ENCODE measurements at places on chromosomes 5 and 9.
A peak's percentile ranks its signal among the peaks of the same experiment; 100 is the strongest.

DNA sequence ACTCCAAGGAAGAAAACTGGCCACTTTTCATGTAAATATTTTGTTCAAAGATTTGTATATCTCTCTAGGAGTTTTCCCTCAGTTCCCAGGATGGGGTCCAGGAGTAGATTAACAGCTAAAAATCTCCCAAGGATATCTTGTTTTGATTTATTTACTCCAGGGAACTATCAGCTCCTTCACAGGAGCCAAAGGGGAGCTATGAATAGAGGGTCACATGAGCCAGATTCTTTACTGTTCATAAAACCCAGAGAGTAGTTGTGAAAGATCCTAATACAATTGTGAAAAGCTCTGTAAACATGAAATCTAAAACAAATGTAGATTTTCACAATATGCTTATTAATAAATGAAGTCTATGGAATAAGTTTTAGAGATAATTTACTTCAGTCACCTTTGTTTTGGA, 16.9 kb downstream of the DIMT1 start:
- no peak for DNase-seq

GRCh38 chr9:113179839-113180238, 29.0 kb downstream of the SLC31A2 start:
- no peak for DNase-seq

- peak; percentile 43 for DNase-seq
Observed at GRCh38 chr5:59592101-59592500, 301.4 kb downstream of the PDE4D start.

DNA sequence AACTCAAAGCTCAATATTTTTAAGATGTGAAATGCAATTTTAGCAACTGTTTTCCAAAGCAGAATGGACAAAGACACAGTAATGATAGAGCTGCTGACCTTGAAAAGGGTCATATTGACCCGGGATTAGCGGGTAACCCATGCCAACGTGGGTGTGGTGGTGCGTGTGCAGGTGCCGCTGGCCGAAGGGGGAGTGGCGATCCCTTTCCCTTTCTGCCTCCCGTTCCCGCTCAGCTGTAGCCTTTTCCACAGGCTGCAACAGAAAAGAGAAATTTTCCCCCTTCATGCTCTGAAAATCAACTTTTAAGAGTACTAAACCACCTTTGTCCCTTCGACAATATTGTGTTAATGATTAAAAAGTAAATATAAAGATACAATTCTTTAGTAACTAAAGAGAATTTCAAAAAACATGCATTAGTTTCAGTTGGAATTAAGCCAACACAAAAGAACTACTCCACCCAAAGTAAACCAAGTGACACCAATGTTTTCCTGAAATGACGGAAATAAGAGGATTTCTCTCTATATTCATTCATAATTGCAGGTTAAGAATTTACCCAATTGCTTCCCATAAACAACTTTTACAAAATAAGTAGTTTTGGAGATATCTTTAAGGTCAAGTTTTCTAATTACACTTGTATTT, 105.2 kb downstream of the ZNF608 start:
- no peak for DNase-seq

GRCh38 chr5:113574417-113574816, 60.9 kb downstream of the YTHDC2 start:
- peak; percentile 86 for DNase-seq

GRCh38 chr5:38208782-38209378, 49.5 kb upstream of the EGFLAM start:
- peak; percentile 62 for DNase-seq

DNA sequence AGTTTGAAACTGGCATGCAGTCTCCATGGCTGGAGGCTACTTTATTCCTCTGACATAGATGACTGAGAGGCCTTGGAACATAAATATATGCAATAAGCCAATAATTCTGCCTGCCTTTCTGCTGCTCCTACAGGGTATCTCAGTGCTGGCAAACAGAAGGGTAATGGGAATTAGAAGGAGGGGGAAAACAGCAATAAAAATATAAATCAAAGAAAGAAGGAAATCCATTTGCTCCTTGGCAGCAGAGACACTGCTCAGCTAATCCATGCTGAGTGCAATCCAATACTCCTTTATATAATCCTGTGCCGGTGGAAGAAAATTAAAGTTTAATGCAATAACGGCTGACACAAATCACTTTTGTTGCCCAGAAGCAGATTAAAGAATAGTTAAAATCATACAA, 478.9 kb downstream of the SPATA31D1 start:
- no peak for DNase-seq

- DNase-seq: peak; percentile 69
Observed at GRCh38 chr5:117788596-117788995, 1199.8 kb downstream of the DTWD2 start.

DNA sequence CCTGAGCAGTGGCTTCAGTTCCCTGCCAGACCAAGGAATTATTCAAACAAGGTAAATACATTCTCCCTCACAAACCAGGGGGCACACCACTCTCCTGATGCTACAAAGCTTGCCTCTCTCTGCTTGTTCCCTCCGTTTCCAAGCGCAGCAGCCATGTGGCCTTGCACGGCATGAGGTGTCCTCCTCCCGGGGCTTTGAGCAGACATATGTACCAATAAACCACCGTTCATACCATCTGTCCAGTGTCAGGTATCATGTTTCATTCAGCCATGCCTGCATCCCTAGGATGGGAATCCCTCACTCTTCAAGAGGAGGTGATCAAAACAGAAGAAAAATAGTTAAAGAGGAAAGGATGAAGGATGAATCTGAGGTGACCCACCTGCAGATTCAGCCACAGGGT, 282.7 kb downstream of the ENC1 start:
- DNase-seq: no peak

GRCh38 chr5:37918424-37918823, 78.6 kb upstream of the GDNF start:
- DNase-seq: no peak

GRCh38 chr5:171462928-171463861, 43.7 kb downstream of the FGF18 start:
- DNase-seq: no peak

- no peak for DNase-seq
Observed at GRCh38 chr9:114138552-114138971, 16.8 kb upstream of the COL27A1 start.

- peak; percentile 51 for DNase-seq
Observed at GRCh38 chr9:36450110-36450732, 50.2 kb upstream of the RNF38 start.

DNA sequence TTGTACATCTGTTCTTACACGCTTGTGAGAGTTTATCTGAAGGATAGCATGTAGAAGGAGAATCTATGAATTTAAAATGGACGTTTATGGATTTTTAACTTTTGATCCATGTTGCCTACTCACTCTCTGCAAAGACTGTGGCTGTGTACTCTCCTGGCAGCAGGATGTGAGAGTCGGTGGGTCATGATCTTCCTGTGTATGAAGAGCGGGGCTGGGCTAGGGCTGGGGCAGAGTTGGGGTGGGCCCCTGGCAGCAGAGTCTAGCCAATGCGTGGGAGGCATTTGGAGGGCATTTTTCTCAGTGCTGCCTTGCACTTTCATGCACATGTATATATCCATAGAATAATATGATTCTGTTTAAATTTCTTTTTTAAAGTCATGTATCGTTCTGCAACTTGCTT, 24.0 kb upstream of the DAB2IP start:
- no peak for DNase-seq

GRCh38 chr9:109110329-109111021, 9.3 kb downstream of the TMEM245 start:
- DNase-seq: peak; percentile 54

GRCh38 chr9:101569741-101570501, 24.8 kb downstream of the PPP3R2 start:
- DNase-seq: no peak

DNA sequence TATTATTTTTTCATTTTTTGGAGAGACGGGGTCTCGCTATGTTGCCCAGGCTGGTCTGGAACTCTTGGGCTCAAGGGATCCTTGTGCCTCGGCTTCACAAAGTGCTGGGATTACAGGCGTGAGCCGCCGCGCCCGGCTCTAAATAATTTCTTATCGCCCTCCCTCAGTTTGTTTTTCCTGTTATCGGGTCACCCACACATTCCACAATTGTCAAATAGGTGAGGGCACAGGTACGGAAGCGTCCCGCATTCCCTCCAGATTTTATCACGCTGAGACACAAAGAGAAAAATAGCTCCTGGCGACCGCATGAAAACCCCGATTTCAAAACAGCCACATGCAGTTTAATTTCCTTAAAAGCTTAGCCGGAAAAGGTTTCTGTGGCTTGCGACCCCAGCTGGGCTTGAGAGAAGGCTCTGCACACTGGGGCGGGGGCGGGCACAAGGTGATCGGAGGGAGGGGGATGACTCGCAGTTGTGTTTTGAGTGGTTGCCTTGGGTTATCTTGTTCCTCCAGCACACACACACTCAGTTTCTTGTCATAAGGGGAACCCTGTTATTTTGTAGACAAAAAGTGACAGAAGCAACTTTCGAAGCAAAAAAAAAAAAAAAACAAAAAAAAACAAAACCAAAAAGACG, 717 bp upstream of the IQGAP2 start:
- DNase-seq: peak; percentile 20

GRCh38 chr9:2377834-2378233, 243.8 kb upstream of the VLDLR start:
- no peak for DNase-seq

GRCh38 chr5:131488463-131488862, 146.6 kb downstream of the RAPGEF6 start:
- no peak for DNase-seq

GRCh38 chr5:32587067-32587551, 1.8 kb downstream of the SUB1 start:
- DNase-seq: no peak

Data from kidney tubule cell (primary cell).